Kidney glomerular epithelial cell (primary cell): ENCODE measurements at places on chromosomes 4 and X.

DNA sequence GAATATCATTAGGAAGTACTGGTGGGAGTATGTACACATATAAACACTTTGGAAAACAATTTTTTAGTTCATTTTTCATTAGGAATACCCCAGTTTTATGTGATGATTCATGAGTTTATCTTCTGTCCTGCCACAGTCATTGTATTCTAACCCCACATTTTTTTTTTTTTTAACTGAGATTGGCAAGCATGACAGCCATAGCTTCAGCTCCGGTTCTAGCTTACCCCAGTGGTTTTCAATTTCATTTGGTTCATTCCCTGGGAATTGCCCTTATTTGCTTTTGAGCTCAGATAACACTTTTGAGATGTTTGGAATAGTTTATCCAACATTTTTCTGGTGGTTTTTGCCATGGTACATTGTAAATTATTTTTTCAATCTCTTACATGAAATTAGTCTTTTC, 21.0 kb upstream of the FMR1 start:
- DNase-seq = no peak

DNA sequence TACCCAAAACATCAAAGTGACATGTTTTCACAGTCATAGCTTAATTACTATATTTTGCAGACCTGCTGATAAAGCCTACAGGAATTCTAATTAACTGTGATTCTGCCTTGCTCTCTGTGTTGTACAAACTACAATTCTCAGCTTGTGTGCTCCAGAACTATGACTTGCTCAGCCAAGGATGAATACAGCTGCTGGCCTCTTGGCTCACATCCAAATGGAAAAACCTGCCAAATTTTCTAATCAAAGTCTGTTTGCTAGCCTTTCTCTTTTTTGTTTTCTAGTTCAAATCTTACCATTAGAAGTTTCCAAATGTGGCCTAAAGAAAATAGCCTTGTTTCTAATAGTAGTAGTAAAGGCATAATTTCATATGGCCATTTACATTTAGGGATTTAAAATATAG, 1176.8 kb downstream of the FAM133A start:
- DNase-seq = no peak

- DNase-seq = no peak
Measured at GRCh38 chr4:151931563-151931962, 170.8 kb upstream of the GATB start.

DNA sequence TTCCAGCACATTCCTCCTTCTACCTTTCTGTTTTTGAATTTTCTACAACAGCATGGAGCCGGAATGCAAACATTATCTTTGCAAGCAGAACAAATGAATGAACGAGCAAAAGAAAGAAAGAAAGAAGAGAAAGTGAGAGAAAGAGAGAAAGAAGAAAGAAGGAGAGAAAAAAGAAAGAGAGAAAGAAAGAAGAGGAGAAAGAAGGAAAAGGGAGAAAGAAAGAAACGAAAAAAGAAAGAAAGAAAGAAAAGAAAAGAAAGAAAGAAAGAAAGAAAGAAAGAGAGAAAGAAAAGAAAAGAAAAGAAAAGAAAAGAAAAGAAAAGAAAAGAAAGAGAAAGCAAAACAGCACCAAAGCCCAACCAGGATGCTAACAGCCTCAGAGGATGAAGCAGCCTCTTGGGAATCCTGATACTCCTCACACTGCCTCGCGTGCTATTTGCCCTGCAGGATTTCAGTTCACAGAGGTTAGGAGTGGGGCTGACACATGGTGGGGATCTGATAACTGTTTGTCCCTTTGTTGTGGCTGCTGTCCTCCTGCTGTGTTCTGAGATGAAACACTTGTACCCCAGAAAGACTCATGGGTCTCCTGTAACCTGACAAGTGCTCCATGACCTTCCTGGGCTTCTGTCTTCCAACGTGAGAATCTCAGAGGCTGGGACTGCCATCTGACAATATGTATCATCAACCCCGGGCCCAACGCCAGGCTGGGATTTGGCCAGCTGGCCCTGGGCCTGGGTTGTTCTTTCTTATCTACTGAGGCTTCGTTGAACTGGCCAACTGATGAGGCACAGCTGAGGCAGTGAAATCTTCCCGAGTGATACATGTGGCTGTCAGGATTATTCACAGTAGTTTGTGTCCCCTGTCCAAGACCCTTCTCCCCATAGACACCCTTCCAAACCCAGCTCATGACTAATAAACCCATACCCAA, 61.0 kb downstream of the SEPSECS start:
- DNase-seq = no peak
